DMS 273 treated with DMSO at 0.1 percent for 48 hours (cell line): ENCODE measurements at places on chromosomes 5 and 9.

DNA sequence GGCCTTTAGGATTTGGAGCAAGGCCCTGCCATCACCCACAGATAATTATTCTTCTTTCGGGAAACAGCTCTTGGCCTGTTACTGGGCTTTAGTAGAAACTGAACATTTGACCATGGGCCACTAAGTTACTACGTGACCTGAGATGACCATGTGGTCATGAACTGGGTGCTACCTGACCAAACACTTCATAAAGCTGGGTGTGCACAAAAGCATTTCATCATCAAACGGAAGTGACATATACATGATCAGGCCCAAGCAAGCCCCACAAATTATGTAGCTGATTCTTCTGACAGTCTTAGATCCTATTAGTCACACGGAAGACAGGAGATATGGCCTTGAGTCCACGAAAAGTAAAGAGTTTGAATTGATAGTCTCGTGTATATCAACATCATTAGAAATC is 130.9 kb upstream of the FBN2 start:
- no peak for DNase-seq

DNA sequence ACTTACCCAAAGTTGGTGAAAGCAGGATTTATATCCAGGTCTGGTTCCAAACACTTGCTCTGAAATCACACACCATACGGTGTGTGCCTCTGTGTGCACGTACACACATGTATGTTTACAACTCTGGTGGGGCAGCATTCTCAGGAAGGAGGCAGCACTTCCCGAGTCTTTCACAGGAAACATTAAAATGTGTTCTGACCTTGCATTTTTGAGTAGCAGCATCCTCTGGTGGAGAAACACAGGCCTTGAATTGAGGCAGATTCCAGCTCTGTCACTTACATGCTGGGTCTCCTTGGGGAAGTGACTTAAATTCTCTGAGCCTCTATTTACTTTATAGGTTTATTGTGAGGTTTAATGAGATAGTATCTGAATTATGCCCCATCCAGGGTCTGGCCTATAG is 126.4 kb downstream of the RGS3 start:
- DNase-seq, result no peak

GRCh38 chr9:107237873-107238272 is 45.2 kb upstream of the RAD23B start:
- DNase-seq, result no peak

GRCh38 chr9:35294066-35294465 is 132.3 kb downstream of the UNC13B start:
- no peak for DNase-seq

DNA sequence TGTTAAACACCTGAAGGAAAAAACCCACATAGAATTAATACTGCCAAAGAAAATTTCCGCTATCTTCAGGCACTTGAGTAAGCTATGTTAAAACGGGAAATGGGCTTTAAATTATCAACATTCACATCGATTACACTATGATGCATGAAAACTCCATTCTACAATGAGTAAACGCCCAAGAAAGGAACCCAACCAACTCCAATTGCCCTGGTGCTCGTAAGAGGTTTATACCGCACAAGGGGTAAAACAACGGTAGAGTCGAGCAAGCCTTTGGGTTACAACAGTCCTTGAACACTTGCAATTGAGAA is 1.0 kb downstream of the AGTPBP1 start:
- DNase-seq, result no peak

GRCh38 chr5:22900801-22901310 is 47.7 kb upstream of the CDH12 start:
- DNase-seq, result no peak

- DNase-seq, result no peak
These were observed 10.7 kb downstream of the SMAD5 start for GRCh38 chr5:136143312-136143711.

- no peak for DNase-seq
These were observed 172.6 kb upstream of the PTGER4 start for GRCh38 chr5:40507095-40507494.

GRCh38 chr5:38808666-38809343 is 37.0 kb upstream of the OSMR start:
- no peak for DNase-seq
